Natural killer cell (primary cell): ENCODE measurements at places on chromosomes 13 and 19. TPM values are rescaled to one million over a fixed set of nuclear protein-coding genes. Genes with fewer than 3 reads are reported as not detected.

TGFBR3L gene
- 3.5 TPM for total RNA-seq

CPB2 gene
- total RNA-seq: not detected

ZNF536 gene
- total RNA-seq: not detected

EXOSC5 gene
- 11.6 TPM for total RNA-seq

TMEM190 gene
- not detected for total RNA-seq

EIF3K gene
- total RNA-seq: 238 TPM

DNA sequence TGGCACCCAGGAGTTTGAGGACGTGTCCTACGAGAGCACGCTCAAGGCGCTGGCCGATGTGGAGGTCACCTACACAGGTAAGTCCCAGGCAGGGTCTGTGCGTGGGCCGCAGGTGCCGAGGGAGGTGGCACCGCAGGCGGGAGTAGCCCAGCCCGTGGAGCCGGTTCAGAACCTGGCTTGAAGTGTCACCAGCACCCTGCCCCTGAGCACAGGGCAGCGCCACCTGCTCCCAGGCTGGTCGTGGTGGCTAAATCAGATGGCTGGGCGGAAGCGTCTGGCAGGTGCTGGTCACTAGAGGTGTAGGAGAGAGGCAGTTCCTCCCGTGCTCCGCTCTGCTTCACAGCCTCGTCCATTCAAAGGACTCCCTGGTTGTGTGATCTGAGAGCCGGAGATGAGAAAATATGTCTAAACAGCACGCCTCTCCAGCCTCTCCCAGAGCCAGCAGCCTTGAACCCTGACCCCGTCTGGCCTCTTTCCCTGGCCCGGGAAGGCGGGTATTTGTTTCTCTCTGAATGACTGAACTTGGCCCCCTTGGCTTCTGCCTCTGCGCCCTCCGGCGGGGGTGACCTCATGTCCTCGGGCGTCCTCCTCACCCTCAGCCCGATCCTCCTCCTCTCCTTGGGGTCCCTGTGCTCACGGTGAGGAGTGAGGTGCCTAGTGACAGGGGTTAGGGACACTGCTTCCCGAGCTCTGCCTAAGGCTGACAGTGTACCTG lies 5.4 kb downstream of the THOP1 start:
- DNase-seq: no peak

GRCh38 chr13:51271528-51272085 lies 49.4 kb downstream of the FAM124A start:
- no peak for DNase-seq

DNA sequence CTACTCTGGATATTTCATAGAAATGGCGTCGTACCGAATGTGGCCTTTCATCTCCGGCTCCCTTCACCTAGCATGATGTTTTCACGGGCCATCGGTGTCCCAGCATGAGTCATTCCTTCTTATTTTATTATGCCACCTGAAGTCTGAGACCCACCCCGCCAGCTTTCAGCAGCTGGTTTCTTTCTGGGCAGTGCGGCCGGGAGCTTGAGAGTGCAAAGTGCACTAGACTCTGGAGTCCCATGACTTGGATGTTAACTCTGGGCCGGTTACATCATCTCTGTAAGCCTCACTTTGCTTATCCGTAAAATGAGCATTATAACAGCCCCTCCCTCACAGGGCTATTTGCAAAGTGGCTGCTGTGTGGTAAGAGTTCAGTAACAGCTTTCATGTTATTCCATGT lies 5.8 kb upstream of the KMT5C start:
- no peak for DNase-seq

DNA sequence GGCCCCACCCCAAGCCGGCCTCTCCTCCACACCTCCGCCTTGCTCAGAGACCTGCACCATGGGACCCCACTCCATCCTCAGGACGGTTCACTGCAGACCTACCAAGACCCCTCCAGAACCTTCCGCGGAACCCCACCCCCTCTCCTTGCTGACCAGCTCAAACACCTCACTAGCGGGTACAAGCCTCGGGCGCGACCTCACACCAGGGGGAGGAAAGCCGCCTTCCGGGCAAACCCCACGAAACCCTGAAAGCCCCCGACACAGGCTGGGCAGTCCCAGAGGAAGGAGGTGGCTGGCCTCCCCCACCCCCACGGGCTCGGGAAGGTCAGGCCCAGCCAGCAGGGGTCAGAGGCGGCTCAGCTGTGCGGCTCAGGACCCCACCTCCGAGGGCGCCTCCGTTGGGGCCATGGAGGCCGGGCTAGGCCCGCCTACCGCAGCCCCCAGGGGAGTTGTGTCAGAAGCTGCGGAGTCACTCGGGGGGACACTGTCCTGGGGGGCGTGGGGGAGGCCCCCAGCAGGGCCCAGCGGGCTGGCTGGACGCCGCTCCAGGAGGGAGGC lies 9.8 kb downstream of the GRIN3B start:
- DNase-seq: no peak

- no peak for DNase-seq
These were observed 80.4 kb downstream of the LRCH1 start for GRCh38 chr13:46633416-46633815.

DNA sequence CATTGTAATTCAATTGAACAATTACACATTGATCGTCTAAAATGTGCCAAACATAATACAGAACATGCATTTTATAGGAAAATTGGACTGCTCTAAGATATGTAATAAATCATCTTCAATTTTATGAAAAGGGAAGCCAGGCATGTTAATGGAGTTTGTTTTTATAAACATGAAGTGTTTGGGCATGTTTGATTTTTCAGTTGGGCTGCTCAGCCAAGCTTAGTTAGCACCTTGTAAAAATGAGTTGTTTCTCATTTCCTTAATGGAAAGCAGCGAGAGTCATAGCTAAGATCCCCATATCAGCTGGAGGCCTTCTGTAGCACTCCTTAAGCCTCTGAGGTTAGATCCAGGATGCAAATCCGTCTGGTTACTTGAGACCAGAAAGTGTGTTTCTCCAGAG lies 422.3 kb downstream of the SPRY2 start:
- DNase-seq: no peak

DNA sequence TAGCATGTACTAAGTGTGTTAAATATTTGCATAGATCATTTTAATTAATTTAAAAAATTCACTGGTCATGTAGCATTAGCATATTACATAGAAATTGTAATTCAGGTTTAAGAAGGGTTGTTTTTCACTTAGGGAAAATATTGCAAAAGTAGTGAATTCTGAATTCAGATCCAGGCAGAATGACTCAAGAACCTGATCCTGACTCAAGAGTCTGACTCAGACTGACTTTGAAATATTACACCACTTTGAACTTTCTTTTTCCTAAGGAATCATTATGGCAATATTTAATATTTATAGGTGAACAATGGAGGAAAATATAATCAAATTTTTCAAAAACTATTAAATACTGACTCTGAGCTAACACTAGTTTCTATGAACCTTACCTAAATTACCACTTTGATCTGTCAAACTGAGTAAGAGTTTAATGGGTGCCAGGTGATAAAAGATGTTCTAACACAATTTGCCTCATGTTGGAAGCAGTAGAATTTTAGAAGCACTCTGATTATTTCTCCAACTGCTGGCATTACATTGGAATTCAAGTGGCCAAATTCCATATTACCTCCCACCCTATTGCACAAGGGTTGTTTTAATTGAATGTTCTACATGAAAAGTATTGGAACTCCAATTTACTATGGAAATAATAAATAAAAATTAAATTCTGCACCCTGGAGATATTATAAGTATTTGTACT lies 261.6 kb downstream of the SLITRK1 start:
- DNase-seq: no peak

- DNase-seq: no peak
These were observed 458.6 kb downstream of the DCT start for GRCh38 chr13:94020833-94021232.

DNA sequence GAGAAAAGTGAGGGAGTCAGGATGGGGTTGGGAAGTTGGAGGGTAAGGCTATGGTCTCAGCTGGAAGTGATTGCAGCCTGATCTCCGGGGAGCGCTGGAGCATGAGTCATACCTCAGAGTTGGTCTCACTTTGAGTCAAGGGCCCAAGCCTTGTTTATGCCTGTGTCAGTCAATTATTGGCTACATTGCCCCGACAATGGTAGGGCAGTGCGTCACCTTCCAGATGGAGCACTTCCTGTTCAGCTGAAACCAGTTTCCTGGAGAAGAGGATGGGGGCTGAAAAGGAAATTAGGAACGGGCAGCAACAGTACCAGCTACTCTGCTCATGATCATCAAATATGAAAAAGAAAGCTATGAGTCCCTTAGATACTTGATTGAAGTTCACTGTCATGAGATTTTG lies 60.4 kb downstream of the ADGRE1 start:
- DNase-seq: no peak

- DNase-seq: no peak
These were observed 25.1 kb upstream of the ZNF850 start for GRCh38 chr19:36797786-36798108.

GRCh38 chr19:3852614-3853254 lies 16.1 kb downstream of the ZFR2 start:
- DNase-seq: peak; percentile 63

GRCh38 chr19:49502866-49503581 lies 6.8 kb downstream of the RPS11 start:
- peak; percentile 82 for DNase-seq

- no peak for DNase-seq
These were observed 124.4 kb downstream of the SIPA1L3 start for GRCh38 chr19:38031423-38031770.

DNA sequence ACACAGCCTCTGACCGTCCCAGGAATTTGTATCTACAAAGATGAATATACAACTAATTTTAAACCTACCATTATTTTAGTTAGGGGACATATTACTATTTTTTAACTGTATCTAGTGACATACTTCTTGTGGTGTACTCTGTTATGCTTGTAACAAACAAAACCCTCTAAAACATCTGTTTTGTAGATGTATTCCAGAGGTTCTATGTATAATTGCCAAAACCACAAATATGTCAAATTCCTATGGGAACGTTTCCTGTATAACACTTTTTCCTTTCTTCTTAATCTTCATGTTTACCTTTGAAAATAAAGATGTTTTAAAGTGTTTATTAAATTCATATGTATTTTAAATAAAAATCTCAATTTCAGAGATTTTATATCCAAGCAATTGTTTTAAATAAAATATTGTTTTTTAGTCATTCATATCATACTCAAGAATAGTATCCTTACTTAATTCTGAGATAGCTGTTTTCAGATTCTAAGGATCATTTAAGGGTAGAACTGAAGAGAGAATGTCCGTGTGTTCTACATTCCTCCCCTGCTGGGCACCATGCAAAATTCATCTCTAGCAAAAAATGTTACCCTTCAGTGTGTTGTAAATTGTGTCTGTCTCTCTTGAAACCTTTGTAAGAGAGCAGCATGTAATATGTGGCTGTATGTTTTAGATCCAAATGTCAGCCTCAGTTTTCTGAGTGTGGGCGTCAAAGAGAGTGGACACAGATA lies 1327.7 kb downstream of the EFNB2 start:
- DNase-seq: no peak

- no peak for DNase-seq
These were observed 72.7 kb downstream of the KATNAL1 start for GRCh38 chr13:30234619-30235162.
